ENCODE measurements at places on chromosomes 1 and 21.

DNA sequence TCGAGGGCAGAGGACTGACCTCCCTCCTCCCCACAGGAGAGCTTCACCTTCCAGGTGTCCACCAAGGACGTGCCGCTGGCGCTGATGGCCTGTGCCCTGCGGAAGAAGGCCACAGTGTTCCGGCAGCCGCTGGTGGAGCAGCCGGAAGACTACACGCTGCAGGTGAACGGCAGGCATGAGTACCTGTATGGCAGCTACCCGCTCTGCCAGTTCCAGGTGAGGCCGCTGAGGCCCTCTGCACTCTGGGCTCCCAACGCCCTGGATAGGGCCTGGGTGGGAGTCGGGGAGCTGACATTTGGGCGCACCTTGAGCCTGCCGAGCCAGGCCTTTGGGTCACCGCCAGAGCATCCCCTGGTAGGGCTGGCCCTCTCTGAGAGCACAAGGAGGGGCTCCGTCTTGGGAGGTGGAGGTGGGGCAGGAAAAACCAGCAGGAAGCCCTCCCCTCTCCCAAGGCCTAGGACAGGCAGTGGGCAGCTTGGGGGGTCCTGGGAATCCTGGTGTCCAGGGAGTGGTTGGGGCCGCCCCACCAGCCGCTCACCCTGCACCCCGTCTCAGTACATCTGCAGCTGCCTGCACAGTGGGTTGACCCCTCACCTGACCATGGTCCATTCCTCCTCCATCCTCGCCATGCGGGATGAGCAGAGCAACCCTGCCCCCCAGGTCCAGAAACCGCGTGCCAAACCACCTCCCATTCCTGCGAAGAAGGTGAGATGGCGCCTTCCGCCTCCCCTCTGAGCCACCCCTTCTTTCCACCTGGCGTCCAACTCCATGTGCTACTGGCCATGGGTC lies 65.1 kb downstream of the PIK3CD start:
- no peak for DNase-seq

DNA sequence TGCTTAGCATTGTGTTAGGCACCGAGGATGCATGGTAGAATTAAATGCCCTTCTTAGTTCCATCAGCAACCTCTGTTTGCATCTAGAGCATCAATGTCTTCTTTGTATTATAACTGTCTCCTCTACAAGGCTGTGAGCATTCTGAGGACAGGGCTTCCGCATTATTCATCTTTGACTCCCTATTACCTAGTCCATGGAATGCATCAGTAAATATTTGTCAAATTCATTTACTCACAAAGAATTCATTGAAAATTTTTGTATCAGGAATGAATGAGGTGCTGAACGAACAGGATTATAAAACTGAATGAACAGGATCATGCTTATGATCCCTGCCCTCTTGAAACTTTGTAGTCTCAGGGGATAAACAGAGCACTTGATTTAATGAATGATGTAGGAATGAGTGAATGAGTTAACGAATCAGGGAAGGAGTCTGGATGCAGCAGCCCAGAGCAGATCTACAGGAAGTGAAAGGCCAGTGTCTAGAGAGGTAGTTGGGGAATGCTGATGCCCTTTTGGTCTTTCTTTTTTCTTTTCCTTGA lies 2.8 kb downstream of the RHBDL2 start:
- DNase-seq = no peak

DNA sequence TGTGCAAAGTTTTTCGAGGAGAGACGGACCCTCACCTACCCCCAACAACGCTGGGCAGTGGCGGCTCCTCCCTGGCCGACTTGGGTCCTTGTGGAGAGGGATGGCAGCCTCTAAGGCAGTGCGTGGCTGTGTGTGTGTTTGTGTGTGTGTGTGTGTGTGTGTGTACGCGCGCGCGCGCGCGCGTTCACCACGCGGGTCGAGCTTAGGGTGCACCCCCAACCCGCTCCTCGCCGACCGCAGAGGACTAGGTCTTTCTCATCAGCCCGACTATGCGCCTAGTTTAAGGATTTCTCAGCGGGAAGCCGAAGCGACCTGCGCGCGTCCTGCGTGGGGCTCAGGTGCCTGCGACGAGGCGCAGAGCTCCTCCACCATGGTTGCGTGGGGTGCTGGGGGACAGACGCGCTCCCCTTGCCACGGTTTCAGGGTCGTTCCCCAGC lies 940 bp downstream of the SOX13 start:
- DNase-seq = no peak

DNA sequence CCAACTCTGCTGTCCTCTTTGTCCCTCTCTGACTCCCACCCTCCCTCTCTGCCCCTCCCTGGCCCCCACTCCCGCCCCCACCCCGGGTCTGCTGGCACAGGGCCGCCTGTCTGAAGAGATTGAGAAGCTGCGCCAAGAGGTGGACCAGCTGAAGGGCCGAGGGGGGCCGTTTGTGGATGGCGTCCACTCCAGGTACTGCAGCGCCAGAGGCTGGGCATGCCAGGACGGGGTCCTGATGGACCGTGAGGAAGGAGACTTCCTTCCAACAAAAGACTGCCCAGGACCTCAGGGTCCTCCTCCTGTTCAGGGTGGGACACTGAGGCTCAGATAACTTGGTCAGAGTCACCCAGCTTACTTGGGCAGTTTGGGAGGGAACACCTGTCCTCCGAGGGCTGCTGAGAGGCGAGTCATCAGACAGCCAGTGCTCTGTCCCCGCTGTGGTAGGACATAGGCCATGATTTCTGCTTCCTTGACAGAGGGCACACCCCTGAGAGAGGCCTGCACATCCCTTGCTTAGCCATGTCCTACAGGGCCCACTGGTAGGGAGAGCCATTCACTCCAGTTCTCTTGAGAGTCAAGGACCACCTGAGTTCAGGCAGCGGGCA lies 23.4 kb downstream of the PPFIA4 start:
- DNase-seq = no peak

DNA sequence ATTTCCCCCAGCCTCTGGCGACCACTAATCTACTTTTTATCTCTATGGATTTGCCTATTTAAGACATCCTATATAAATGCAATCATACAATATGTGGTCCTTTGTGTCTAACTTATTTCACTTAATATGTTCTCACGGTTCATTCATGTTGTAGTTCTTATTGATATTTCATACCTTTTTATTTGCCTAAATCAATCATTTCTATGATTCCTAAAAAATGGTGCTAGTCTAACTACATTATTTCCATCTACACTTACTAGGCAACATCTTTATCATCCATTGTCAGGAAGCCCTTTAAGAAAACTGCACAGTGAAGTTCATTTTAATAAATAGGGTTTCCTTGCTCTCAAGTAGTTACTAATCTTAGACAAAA lies 380 bp upstream of the FBXO28 start:
- DNase-seq = no peak
